ENCODE measurements at places on chromosomes 7 and 10.

GRCh38 chr7:18341756-18342155 lies 153.8 kb upstream of the HDAC9 start:
- DNase-seq = no peak

GRCh38 chr10:126268013-126268920 lies 120.0 kb downstream of the ADAM12 start:
- no peak for DNase-seq

- DNase-seq = no peak
Measured at GRCh38 chr10:75841266-75841665, 409.8 kb downstream of the LRMDA start.

- peak; percentile 81 for DNase-seq
Measured at GRCh38 chr10:102009801-102010425, 46.1 kb downstream of the ARMH3 start.

DNA sequence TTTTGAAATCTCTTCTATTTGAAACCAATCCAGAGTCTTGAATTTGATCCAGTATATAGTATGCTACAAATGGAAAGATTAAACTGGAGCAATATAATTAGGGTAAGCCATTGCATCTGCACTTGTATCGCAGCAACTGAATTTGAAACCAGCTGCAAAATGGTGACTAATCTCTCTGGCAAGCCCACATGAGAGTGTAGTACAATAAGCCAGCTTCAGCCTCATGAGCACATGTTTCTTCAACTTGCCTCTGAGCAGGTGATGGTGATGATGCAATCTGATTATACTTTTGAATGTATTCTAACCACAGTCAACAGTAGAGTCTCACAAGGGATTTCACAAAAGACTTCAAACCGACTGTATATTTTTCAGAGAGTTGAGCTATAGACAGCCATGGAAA lies 829 bp upstream of the RPA3 start:
- DNase-seq = peak; percentile 90

GRCh38 chr10:119786117-119786769 lies 60.4 kb downstream of the INPP5F start:
- DNase-seq = peak; percentile 61

GRCh38 chr7:148921806-148922205 lies 37.7 kb upstream of the EZH2 start:
- DNase-seq = no peak

- DNase-seq = no peak
Measured at GRCh38 chr7:151141855-151142685, 25.4 kb downstream of the GBX1 start.

DNA sequence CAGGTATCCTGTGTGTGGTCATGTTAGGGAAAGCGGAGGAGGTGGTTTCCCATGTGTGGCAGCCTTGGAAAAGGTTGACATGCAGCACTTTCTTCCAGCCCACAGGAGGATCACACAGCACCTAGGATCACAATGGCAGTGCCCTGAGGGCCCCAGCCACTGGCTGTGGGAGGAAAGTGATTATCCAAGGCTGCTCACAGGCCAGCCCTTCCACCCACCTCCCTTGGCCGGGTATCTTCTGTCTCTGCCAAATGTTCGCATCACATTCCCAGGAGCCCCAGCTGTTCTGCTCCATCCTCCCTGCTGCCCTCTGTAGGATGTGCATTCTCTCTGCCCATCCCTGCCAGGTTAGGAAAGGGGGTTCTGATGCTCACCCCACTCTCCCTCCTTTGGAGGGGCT lies 2.5 kb upstream of the MLXIPL start:
- DNase-seq = no peak

DNA sequence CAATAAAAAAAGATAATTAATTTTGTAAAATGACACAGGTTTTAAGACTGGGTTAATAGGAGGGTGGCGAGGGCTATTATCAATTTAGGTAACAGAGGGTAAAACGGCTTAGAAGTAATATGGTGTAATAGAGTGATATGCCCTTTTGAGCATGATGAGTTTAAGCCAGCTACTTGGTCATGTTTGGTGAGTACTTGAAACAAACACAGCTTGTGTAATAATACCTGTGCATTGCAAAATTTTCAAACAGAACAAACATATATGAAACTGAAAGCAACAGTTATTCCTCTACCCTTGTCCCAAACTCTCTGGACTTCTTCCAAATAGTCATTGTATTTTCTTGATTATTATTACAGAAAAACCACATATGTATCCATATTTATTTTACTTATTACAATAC lies 241.7 kb downstream of the MAGI2 start:
- no peak for DNase-seq

DNA sequence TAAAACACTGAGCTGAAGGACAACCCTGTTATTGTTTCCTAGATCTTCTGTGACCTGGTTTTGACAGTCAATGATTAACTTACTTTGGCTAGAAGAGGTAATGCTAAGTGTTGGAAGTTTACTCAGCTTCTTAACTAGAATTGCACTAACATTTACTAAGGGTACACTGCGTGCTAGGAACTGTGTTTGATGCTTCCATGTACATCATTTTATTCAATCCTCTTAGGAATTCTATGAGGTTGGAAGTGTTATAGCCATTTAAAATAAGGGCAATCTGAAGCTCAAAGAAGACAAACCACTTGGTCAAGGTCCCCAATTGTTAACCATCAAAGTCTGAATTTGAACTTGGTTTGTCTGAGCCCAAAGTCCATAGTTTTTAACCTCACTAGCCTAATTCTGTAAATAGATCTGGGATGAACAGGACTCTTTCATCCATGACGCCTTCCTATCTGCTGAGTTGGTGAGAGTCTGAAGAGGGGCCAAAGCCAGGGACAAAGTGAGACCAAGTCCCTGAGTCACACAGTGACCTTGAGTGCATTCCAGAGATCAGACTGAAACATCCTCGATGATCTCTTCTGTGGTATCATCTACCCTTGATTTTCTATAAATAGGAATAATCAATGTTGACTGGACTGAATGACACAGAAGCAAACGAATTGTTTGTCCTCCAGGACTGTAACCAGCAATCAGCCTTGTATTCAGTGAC lies 29.2 kb upstream of the ZNRF2 start:
- no peak for DNase-seq

GRCh38 chr10:131933016-131933695 lies 32.3 kb downstream of the PPP2R2D start:
- DNase-seq = no peak

GRCh38 chr7:96127746-96128145 lies 194.2 kb downstream of the SLC25A13 start:
- DNase-seq = peak; percentile 6

DNA sequence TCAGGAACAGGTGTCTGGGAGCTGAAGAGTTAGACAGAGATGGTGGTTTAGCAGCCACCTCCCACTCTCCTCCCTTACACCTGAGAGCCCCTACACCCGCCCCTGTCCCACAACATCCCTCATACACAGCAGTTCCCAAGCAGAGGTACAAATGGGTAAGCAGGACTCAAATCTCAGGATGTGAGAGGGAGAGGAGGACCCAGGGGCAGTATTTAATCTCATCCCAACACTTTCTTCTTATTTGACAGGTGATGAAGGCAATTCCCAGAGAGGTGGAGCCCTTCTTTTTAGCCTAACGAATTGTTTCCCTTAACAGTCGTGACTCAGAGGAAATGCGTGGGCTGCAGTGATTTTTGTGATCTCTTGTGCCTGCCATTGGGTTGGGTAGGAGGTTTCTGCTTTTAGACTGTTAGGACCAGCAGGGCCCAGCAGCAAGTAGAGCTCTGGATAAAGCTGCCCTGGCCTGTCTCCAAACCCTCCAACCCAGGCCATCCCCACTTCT lies 191.3 kb downstream of the HECW1 start:
- DNase-seq = peak; percentile 77

DNA sequence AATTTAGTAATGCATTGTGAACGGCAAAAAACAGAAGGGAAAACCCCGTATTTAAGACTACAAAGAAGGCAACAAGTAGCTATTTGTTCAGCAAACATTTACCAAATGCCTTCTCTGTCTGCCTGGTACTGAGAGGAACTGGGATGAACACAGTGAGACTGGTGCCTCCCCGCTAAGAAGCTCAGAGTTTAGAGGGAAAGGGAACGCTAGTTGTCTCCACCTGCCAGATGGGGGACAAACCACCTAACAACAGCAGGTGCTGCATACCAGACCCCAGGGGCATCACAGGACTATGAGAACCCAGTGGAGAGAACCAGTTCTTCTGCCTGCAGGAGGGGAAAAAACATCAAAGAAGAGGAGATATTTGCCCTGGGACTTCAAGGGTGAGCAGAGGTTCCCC lies 147.1 kb downstream of the SLC25A13 start:
- DNase-seq = no peak

GRCh38 chr7:84908196-84908793 lies 278.6 kb downstream of the SEMA3D start:
- no peak for DNase-seq

- DNase-seq = no peak
Measured at GRCh38 chr10:20058135-20058534, 241.9 kb downstream of the PLXDC2 start.

DNA sequence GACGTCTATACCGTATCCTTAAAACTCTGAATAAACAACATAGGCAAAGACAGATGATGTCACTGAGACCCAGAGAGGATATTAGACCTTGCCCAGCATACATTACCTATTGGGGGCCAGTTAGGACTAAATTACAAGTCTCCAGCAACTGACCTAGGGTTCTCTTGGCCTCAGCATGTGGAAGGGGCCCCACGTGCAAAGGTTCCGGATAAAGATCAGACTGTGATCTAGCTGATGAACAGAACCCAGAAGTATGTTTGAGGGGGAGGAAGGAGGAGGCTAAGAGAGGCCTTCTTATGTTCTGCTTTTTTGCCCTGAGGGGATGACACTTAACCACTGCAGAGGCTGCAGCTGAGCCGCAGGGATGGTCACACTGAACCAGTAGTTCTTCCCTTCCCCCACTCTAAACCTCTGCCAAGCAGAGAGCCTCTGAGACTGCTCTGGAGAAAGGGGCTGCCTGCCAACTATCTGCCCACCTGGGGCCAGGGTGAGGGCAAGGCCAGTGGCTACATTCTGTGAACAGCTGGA lies 24.0 kb upstream of the KMT2C start:
- DNase-seq = peak; percentile 92

DNA sequence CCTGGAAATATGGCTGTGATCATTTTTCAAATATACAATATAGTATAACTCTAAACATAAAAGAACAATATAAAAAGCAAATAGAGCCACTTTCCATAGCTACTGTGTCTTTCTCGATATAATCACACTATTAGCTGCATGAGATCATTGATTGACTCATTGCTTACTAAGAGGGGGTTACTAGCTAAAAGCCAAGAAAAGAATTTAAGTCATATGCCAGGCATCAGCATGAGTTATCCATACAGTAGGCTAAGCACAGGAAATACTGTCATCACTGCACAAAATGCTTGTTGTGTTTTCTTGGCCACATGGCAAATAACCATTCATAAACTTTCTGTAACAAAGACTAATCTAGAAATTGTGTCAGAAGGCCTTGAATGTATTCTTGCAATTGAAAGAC lies 18.8 kb upstream of the ABCB5 start:
- peak; percentile 74 for DNase-seq

DNA sequence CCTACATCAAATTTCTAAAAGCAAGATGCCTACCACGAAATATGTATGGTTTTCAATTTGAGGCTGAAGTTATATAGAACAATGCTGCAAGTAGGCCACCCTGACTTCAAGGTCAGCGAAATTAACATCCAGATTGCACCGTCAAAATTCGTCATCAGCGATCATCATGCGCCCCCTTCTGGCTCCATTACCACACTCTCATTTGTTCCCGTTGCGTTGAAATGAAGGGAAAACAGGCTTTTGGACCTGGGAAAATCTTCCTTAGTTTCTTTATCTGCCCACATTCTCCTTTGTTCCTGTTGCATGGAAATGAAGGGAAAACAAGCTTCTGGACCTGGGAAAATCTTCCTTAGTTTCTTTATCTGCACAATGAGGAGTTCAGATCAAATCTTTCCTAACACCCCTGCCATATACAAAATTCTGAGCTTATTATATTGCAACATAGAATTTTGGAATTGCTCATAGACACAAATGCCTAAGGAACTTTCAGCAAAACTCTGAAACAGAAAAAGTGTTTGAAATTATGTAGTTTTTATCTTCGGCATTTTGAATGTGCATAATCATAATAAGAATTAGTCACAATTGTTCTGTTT lies 98.2 kb upstream of the PRKCQ start:
- DNase-seq = peak; percentile 55

- DNase-seq = no peak
Measured at GRCh38 chr7:157407512-157408257, 70.9 kb downstream of the DNAJB6 start.

GRCh38 chr7:86653919-86654659 lies 10.4 kb downstream of the GRM3 start:
- DNase-seq = no peak

GRCh38 chr7:45402480-45403218 lies 171.5 kb upstream of the ADCY1 start:
- DNase-seq = peak; percentile 96

- no peak for DNase-seq
Measured at GRCh38 chr10:127195571-127196281, 665 bp downstream of the INSYN2A start.

GRCh38 chr7:81491573-81491972 lies 278.3 kb downstream of the HGF start:
- no peak for DNase-seq

DNA sequence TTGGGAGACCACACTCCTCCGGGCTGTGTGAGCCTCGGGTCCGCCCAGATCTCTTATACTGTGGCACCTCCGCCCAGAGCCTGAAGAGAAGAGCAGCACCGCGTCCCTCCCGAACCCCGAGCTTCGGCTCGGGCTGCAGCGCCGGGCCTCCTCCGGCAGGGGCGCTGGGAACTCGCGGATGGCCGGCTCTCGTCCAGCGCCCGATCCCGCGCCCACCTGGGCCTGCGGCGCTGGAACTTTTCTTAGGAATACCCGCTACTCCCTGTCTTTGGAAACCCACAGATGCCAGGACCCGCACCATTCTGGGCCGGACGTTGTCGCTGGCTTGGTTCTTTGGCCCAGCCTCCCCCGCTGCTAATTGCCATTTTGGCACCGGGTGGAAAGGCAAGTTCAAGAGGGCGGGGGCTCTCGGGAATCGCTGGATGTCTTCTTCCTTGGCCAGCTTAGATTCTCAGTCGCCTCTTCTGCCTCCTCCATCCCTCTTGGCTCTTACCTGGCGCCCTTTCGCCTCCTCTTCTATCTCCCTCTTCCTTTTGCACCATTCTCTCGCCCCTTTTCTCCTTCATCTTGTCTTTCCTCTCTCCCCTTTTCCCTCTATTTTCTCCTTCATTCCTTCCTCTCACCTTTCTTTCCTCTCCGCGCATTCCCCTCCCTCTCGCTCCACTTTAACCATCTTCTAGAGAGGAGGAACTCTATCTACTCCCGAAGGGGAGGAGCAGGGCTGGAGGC lies 2.1 kb upstream of the SORCS3 start:
- no peak for DNase-seq

- DNase-seq = no peak
Measured at GRCh38 chr10:78166261-78166660, 132.6 kb downstream of the RPS24 start.

- no peak for DNase-seq
Measured at GRCh38 chr7:36637417-36637816, 86.9 kb downstream of the AOAH start.

GRCh38 chr10:110335314-110336064 lies 30.8 kb upstream of the SMNDC1 start:
- no peak for DNase-seq

DNA sequence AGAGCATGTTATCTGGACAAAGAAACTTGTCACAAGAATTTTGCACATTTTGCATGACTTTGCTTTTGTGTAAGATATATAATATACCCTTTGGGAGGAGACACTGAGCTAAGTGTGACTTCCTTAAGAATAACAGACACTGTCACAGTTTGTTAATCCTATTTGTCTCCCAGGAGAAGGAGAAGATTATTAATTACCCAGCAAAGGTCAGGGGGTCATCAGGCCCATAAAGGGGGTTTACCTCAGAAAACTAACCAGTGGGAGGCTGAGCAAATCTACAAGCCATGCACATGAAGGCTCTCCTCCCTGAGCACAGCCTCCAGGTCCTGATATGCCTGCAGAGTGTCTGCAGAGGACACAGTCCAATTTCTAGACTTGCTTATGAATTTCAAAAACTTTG lies 10.1 kb upstream of the MET start:
- no peak for DNase-seq
